ENCODE measurements at places on chromosomes 11 and 22.
A peak's percentile ranks its signal among the peaks of the same experiment; 100 is the strongest.

GRCh38 chr11:11095831-11096723 lies 238.2 kb upstream of the ZBED5 start:
- DNase-seq: no peak

GRCh38 chr11:70716216-70716615 lies 317.9 kb downstream of the CTTN start:
- no peak for DNase-seq

DNA sequence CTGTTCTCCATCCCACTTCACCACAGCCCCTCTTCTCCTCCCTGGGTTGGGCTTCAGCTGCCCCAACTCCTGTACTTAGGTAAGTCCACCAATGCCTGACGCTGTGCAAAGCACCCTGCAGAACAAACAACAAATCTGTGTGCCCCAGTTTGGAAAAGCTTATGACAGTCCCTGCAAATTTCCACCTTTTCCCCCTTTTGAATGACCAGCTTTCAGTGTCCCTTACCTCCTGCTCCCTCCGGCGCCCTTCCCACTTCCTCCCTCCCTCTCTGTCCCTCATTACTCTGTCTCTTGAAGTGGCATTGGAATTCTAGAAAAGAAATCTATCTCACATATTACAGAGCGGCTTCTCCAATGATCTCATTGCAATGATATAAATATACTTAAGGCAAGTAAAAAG lies 352.9 kb upstream of the B3GAT1 start:
- DNase-seq: no peak

GRCh38 chr11:7451520-7451919 lies 33.8 kb upstream of the OLFML1 start:
- no peak for DNase-seq

DNA sequence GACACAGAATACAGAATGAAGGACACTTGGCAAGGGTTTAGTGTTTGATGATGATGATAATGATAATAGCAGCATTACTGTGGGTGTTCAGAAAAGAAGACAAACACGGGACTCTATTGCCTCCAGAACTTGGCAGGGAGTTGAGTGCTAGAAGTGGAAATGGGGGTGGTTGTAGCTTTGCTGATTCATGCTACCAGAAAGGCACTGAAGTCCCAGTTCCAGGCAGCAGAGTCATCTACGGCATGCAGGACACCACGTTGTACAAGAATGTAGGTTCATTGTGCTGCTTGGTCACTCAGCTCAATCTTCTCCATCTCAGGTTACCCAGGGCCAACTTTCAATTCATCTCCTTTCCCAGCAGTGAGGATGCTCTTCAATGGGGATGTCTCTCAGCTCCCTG lies 115.7 kb downstream of the NTM start:
- DNase-seq: no peak

GRCh38 chr11:102234779-102235439 lies 82.4 kb upstream of the BIRC3 start:
- no peak for DNase-seq

DNA sequence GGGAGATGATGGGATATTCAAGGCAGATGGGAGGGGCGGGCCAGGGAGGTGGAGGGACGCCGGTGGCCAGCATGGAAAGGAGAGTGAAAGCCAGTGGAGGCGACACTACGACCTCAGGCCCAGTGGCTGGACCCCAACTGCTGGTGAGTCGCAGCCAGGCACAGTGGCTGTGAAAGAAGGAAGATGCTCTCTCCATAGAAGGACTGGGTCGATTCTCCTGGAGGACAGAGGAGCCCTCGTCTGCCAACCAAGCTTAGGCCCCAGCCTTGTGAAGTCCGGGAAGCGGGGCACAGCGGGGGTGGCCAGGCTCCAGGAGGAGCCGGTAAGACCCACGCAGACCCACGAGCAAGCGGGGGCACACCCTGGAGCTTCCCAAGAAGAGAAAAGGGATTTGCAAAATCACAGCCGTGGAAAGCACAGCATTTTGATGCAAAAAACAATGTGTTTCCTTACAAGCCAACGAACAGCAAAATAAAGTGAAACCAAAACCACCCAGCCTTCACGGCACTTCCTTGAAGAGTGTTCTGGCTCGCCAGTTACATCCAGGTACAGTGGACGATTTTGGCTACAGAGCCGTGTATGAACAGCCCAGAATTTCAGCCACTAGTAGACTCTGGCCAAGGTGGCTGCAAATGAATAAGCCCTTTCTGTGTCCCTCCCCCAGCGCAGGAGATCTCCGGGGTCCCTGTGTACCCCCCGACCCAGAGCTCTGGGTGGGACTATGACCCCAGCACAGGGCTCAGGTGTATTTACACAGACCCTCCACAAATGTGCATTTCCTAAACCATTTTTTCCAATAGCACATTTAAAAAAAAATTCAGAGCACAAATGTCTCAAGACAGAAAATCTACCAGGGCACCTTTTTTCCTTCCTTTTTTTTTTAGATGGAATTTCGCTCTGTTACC lies 96.9 kb downstream of the TRMU start:
- peak; percentile 39 for DNase-seq

DNA sequence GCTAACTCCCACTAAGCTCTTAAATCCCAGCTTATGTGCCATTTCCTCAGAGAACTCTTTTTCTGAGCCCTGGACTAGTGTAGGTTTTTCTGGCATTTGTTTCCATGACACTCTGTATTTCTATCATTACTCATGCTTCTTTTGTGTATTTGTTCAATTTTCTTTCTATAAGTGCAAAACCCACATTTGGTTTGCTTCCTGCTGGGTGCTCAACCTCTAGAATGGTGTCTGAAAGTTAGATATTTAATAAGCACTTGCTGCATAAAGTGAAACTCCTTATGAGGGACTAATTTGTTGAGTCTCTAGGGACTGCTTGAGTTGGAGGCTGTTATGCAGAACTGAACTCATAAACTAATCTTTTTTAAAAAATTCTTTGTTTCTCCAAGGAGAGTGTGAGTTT lies 68.6 kb downstream of the SYT9 start:
- DNase-seq: no peak

GRCh38 chr11:1742869-1743584 lies 7.4 kb downstream of the IFITM10 start:
- DNase-seq: no peak

DNA sequence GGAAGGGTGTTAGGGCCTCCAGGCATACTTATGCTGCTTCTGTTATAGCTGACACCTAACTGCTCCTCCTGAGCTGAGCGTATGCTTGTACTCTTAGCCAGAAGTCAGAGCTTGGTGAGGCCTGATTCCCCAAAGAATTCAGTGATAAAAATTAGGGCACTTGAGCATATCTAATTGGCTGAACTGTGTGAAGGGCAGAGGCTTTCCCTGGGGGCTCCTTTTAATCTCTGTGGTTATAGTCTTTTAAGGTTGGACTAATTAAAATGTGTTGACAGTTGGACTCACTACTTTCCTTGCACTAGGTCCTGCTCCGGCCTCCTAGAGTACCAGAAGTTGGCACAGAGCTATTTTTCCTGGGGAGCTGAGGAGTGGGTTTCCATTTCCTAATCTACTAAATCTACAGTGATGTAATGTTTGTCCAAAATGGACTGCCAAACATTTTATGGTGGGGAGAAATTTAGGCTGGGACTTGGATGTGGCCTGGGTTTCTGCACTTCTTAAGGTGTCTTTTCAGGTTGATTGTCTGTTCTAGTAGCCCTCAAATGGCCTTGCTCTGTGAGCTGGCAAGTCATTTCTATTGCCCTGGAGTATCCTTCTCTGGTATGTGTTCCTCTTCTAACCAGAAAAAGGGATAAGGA lies 18.4 kb downstream of the STIM1 start:
- DNase-seq: no peak

DNA sequence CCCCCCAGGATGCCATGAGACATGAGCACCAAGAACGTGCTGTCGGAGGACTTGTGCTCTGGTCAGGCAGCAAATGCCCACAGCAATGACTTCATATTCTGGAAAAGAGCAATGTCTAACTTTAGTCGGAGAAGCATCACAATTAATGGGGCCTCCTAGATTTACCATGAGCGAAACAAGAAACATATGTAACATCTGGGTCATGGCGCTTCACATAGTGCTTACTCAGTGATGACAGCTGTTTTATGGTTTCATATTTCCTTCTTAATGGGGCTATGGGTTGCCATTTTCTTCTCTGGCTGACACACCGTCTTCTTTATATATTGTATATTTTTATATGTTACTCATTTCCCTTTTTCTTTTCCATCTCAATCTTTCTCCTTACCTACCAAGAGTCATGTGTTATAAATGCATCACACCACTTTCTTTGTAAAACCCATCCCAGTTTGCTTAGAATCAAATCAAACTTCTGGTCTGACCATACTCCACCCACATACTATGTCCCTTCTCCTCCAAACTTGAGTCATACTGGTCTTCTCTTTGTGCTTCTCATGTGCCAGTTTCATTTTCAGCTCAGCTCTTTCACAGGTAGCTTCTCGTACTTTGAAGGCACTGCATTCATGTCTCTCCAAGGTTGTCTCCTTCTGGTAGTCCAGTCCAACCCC lies 9.4 kb upstream of the CASP12 start:
- peak; percentile 18 for DNase-seq

DNA sequence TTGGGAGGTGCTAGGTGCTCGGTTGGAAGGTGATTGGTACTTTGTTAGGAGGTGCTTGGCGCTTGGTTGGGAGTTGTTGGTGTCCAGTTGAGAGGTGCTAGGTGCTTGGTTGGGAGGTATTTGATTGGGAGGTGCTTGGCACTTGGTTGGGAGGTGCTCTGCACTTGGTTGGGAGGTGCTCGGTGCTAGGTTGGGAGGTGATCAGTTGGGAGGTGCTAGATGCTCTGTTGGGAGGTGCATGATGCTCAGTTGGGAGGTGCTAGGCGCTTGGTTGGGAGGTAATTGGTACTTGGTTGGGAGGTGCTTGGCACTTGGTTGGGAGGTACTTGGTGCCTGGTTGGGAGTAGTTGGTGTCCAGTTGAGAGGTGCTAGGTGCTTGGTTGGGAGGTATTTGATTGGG lies 40.2 kb downstream of the LRP5 start:
- DNase-seq: no peak

DNA sequence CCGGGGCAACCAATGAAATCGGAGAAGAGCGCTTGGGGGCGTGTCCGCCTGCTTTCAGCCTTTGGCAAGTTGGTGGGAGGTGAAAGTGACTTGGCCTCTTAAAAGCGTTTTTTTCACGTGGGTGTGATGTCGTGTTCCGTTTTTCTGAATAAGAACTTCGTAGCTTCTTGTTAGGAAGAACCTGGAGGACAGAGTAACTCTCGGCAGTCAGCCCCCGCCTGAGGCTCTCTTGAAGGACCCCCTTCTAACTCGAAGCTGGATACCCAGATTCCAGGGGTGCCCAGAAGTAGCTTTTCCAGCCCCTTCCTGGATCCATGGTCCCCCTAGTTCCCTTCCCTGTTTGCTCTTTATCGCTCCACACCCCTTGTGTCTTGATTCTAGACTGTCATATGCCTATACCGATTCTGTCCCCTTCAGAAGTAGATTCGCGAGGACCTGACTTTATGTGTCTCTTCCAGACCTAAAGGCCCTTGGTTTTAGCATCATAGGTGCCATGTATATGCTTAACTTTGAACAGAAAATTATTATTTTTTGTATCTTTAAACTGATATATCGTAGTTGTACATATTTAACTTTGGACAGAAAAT lies 915 bp upstream of the OSBP start:
- no peak for DNase-seq

GRCh38 chr11:115146425-115146824 lies 357.8 kb downstream of the CADM1 start:
- DNase-seq: no peak

- DNase-seq: no peak
Measured at GRCh38 chr11:47466201-47466600, 17.3 kb upstream of the RAPSN start.

- DNase-seq: no peak
Measured at GRCh38 chr11:57288771-57289579, 35.8 kb downstream of the TNKS1BP1 start.

DNA sequence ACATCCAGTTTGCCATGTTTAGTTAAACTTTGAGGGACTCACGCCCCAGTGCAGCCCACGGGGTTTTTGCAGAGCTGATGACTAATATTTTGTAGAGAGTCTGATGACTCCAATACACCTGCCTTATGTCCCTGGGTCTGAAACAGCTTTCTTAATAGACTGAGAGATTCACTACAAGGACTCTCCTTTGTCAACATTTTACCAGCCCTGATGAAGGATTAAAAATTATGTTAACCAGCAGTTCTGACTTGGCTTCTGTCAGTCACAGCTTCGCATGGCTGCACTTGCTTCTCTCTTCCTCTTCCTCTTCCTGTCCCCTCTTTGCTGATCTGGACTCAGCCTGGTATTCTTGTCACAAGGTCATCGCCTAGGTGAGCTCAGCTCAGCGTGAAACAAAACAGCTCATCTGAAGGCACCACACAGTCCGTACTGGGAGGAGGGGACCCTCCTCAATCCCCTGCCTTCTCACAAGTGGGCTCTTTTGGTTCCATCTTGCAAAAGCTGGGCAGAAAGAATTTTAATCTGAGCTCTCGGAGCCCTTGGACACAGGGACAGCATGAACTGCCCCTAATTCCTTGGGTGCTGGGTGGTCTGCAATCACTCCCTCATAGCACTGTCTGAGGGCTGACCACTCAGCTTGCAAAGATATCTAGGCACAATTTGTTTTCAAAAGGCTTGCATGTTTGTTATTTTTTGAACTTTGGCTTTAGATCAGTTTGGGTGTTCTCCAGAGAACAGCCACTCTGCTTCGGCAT lies 38.1 kb upstream of the POU2AF1 start:
- DNase-seq: peak; percentile 35

DNA sequence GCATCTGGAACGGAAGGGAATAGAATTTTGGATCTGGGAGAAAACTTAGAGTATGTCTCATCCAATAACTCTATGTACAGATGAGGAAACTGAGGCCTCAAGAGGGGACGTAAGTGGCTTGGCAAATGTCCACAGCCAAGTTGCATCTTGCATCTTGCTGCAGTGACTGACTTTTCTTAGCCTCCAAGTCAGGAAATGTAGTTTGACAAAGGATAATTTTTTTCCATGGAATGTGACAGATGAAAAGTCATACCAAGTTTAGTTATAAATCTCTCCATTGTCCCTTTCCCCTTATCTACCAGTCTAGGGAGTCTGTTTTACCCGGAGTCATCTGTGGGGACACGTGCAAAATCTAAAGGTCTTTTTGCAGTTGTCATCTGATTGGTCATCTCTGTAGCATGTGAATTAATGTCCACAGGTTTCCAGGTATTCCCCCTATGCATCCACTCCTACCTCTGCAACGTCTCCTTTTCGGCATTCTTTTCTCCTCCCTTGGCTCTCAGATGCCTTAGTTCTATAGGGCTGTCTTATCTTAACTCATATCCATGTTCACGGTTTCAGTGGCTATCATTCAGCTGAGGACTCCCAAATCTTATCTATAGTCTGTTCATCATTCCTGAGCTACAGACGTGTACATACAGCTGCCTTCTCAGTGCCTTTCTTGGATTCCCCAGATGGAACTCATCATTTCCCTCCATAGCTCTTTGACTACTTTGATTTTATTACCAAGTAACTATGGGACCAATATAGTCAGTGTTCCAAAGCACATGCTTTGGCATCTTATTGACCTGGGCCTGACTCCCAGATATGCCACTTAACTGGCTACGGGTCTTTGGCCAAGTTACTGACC lies 139.5 kb upstream of the TIMP3 start:
- DNase-seq: no peak

DNA sequence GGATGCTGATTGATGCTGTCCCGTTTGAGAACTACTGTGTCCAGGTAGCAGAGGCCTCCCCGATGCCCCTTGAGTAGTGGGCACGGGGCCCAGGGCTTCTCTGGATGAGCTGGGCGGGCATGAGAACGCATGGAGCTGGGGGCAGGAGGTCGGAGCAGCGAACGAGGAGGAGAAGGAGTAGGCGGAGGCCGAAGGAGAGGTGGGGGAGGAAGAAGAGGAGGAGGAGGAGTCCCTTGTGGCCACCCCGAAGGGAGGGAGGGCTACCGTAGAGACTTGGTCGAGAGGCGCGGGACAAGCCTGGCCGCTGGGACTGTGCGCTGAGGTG lies 62.9 kb downstream of the CRYBB2 start:
- no peak for DNase-seq

GRCh38 chr11:119108857-119109221 lies 1.7 kb downstream of the C2CD2L start:
- DNase-seq: no peak
